ENCODE measurements at places on chromosomes 7 and 10.

DNA sequence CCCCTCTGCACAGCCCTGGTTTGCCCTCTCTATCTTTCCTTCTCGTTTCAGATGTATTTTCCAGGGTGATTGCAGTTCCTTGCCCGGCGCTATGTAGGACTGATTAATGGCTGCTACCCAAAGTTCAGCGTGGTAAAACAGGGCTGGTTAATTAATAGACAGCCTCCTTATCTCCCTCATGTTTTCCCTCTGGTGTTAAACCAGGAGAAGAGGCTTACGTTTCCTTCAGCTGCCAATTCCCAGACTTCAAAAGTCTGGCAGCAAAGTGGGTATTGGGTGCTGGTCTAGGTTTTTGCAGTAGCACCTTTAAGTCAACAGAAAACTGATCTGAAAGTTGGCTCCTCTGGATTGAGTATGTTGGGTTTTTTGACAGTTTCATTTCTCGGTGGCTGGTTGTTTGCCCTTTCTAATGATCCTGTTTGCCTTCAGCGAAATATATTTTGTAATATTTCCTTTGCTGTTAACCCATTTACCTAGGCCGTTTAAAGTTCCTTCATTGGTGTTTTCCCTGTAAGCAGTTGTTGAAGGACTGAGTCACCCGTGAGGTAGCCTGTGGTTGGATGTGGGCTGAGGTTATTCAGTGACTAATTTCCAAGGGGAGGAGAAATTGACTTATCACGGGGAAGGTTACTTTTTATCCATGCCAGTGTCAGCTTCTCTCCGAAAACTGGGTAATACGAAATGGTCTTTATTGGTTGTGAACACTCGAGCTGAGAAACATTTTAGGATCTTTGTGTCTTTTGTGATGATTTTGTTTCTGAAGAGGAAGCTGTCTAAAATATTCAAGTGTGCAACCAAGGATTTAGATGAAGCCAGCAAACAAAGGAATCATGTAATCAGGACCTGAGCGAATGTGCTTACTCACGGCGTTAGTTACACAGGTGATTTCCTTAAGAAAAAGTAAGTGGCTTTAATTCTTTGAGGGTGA lies 257.2 kb downstream of the KIAA1217 start:
- no peak for DNase-seq

- no peak for DNase-seq
These were observed 180.2 kb downstream of the XPNPEP1 start for GRCh38 chr10:109743146-109743545.

DNA sequence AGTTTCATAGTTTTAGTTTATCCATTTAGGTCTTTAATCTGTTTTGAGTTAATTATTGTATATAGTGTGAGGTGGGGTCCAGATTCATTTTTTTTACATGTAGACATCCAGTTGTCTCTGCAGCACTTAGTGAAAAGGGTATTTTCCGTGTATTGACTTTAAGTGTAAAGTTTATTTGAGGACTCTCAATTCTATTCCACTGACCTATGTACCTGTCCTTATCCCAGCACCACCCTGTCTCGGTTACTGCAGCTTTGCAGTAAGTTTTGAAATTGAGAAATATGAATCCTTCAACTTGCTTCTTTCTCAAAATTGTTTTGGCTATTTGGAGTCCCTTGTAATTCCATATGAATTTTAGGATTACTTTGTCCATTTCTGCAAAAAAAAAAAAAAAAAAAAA lies 29.8 kb downstream of the FHIP2A start:
- no peak for DNase-seq

DNA sequence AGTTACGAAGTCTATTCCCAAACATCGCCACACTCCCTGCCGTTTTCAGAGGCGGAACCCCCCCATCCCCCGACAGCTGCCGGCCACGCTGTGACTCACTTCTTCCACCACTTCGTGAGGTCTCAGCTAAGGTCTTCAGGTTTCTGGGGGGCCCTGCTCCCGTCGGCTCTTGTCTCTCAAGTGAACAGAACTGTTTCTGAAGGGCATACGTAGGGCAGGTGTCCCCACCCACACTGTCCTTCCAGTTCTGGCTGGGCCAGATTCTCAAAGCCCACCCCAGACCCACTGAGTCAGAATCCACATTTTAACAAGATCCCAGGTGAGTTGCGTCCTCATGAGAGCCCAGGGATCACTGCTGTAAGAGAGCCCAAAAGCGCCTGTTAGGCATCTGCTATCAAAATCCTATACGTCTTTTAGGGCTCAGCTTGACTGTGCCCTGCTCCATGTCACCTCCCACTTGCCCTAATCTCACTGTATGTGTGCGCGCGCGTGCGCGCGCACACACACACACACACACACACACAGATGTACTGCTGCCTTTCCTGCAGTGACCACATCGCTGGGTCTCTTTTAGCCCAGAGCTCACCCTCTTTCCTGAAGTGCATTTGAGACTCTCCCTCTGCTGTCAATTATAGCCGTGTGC lies 78.8 kb downstream of the PROSER2 start:
- DNase-seq: no peak

DNA sequence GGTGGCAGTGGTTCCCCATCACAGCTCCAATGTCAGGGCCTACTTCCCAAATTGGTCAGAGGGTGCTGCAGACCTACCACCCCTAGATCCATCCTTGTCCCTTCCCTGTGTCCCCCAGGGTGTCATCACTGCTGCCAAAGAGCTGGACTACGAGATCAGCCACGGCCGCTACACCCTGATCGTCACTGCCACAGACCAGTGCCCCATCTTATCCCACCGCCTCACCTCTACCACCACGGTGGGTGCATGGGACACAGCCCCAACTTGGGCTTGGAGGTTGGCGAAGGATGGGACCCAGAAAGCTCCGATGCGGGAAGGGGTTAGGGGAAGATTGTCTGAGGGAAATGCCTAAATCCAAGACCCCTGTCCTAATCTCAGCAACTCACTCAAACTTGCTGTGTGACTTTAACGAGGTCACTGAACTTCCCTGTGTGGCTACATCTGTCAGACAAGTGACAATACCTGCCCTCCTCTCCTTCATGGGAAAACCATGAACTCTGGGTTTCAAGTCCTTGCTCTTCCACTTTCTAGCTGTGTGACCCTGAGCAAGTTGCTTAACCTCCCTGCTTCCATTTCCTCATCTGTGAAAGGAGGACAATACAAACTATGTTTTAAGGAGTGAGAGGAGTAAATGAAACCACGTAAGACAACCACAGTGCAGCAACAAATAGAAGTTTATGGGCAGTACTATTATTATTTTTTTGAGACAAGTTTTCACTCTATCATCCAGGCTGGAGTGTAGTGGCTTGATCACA lies 4.9 kb upstream of the VSIR start:
- no peak for DNase-seq
